Stimulated activated CD8-positive, alpha-beta memory T cell treated with anti-CD3 and anti-CD28 coated beads, Interleukin-7, amount 100 ng/mL, for 1 hour (primary cell): ENCODE measurements at places on chromosomes 3 and 15.

DNA sequence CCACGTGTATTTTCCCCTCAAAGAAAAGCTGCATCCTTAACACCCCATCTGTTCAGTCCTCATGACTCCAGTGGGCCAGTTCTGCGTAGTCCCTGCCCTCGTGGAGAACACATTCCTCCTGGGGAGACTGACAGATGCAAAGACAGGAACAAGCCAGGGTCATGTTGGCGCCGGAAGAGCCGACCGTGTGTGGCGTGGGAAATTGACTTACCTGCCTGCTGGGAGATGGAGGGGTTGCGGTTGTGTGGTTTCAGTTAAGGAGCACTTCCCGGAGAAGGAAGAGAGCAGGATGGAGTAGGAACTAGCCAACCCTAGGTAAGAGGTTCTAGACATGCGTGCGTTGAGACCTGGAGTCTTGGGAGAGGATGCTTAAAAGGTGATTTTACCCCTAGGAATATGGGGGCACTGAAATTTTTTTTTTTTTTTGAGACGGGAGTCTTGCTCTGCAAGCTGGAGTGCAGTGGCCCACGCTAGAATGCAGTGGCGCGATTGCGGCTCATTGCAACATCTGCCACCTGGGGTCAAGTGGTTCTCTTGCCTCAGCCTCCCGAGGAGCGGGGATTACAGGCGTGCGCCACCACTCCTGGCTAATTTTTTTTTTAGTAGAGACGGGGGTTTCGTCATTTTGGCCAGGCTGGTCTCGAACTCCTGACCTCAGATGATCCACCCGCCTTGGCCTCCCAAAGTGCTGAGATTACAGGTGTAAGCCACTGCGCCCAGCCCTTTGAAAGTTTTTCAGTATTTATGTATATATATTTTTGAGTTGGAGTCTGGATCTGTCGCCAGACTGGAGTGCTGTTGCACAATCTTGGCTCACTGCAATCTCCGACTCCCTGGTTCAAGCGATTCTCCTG is 1.4 kb downstream of the VHL start:
- no peak for DNase-seq

DNA sequence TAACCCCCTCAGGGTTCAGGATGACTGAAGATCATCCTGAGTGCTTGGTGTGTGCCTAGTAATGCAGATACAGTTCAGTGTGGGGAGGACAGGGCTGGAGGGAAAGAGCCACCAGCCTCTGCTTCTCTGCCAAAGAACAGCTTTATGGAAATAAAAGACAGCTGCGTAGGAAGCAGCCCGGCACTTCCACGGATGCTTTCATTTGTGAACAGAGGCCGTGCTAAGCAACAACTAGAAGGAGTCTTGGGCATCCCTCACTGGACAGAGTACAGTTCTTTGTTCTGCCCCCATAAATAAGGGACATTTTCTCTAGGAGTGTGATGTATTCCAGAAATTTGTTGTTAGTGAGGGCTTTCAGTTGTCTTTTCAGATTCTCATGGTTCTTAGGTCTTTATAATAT is 194.8 kb upstream of the RGMA start:
- no peak for DNase-seq

DNA sequence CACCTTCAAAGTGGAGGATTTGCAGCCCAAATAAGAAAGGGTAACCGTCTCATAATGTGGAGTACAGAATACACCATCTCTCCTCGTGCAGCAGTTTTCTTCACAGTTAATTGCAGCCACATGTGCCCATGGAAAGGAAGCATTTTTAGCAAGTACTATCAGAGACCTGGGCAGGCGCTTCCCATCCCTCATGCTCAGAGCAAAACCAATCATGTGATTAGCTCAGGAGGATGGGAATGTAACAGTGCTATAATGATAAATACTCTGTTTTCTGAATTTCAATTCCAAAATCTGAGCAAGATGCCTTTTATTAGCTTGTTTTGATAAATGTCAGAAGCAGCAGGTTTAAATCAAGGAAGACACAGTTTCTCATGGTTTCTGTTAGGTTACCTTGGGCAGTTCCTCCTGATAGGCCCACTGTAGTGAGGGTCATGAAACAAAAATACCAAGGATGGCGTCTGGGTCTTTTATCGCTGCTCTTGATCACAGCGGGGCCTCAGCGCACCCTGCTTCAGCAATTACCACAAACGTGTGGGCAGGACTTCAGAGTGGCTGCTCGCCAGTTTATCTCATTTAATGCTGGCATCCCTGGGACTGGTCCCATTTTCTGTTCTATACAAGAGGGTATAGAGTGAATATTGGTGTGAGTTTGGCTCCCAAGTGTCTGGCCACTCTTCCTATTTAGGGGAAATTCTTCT is 92.6 kb upstream of the VGLL4 start:
- DNase-seq = no peak

- DNase-seq = no peak
Measured at GRCh38 chr3:24533561-24534193, 39.0 kb upstream of the THRB start.

- DNase-seq = no peak
Measured at GRCh38 chr3:194661374-194661773, 10.6 kb downstream of the LSG1 start.

DNA sequence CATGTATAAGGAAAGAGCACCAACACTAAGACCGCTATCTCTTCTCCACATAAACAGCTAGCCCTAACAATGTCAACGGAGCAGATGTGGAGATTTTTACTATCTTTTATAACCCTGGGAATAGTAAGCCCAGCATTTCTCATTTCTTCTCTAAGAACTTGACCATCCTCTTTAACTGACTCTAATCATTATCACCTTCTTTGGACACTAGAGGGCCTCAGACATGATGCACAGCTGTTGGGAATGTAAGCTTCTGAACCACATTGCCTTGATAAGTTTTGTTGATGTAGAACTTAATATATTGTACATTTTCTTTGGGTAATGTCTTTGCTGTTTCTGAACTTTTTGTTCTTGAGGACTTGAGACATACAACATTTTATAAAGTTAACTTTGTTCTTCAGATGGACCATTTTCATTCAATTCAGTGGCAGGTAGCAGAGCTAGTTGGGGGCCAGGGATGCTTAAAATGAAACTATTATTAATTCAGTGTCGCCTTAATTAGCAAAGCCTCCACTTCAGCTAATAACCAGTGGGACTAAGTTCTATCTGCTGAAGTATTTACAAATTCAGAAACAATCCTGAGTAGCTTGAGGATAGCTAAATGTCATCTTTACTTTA is 9.6 kb upstream of the TAGLN3 start:
- DNase-seq = no peak

- no peak for DNase-seq
Measured at GRCh38 chr3:37461485-37462000, 287.2 kb upstream of the LRRFIP2 start.

- DNase-seq = peak; percentile 44
Measured at GRCh38 chr3:132352556-132353143, 35.4 kb downstream of the ACP3 start.

DNA sequence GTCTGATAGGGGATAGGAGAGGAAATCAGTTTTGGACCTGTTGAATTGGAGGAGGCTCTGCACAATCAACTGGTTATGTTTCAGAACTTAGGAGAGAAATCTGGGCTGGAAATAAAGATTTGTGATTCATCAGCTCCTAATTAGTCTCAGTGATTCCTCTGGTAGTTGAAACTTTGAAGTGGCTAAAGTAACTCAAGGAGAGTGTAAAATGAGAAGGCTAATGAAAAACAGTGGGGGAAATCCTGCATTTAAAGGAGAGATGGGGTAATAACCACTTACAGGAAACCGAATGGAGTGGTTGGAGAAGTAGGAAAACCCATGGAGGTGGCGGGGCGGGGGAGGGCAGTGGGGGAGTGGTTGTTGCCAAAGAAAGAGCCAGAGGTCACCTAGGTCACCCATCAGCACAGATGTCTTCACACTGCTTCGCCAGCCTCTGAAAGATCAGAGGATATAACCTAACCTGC is 32.6 kb downstream of the MAP2K5 start:
- no peak for DNase-seq

- no peak for DNase-seq
Measured at GRCh38 chr3:53616321-53616720, 121.9 kb downstream of the CACNA1D start.

DNA sequence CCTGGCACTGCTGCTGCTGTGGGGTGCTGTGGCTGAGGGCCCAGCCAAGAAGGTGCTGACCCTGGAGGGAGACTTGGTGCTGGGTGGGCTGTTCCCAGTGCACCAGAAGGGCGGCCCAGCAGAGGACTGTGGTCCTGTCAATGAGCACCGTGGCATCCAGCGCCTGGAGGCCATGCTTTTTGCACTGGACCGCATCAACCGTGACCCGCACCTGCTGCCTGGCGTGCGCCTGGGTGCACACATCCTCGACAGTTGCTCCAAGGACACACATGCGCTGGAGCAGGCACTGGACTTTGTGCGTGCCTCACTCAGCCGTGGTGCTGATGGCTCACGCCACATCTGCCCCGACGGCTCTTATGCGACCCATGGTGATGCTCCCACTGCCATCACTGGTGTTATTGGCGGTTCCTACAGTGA is 2.1 kb downstream of the GRM2 start:
- no peak for DNase-seq

- DNase-seq = no peak
Measured at GRCh38 chr3:42183991-42184632, 81.9 kb downstream of the CCK start.

DNA sequence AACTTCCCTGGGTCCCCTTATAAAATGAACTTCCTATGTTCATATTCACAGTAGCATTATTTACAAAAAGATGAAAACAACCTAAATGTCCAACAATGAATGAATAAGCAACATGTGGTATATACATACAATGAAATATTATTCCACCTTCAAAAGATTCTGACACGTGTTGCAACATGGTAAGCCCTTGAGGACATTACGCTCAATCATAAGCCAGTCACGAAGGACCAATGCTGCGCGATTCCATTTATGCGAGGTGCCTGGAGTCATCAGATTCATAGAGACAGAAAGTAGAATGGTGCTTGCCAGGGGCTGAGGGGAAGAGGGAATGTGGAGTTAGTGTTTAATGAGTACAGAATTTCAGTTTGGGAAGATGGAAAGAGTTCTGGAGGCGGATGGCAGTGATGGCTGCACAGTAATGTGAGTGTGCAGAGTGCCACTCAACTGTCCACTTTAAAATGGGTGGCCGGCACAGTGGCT is 88.8 kb upstream of the ALDH1A3 start:
- no peak for DNase-seq

- no peak for DNase-seq
Measured at GRCh38 chr3:19662486-19662885, 271.5 kb downstream of the EFHB start.

GRCh38 chr3:194522579-194523046 is 35.8 kb upstream of the ATP13A3 start:
- DNase-seq = no peak

- DNase-seq = no peak
Measured at GRCh38 chr15:36914466-36914865, 185.9 kb downstream of the MEIS2 start.

DNA sequence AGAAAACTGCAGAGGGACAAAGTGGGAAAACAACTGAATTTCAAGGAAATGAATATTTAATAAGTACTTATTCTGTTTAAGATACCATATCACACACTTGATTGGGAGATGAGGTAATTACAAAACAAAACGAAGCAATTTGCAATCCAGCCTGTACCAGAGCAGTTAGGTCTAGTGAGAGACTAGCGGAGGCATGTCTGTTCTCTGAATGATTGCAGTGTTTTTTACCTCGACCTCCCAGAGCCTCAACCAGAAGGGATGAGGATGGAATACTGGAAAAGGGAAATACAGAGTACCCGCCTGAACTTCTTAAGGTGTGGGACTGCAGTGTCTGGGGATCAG is 59.5 kb downstream of the PIK3CB start:
- no peak for DNase-seq

- no peak for DNase-seq
Measured at GRCh38 chr3:37999836-38000235, 9.2 kb downstream of the VILL start.

GRCh38 chr15:74869726-74870407 is 3.3 kb downstream of the SCAMP2 start:
- DNase-seq = no peak

- DNase-seq = no peak
Measured at GRCh38 chr3:115787818-115788217, 164.5 kb downstream of the GAP43 start.

DNA sequence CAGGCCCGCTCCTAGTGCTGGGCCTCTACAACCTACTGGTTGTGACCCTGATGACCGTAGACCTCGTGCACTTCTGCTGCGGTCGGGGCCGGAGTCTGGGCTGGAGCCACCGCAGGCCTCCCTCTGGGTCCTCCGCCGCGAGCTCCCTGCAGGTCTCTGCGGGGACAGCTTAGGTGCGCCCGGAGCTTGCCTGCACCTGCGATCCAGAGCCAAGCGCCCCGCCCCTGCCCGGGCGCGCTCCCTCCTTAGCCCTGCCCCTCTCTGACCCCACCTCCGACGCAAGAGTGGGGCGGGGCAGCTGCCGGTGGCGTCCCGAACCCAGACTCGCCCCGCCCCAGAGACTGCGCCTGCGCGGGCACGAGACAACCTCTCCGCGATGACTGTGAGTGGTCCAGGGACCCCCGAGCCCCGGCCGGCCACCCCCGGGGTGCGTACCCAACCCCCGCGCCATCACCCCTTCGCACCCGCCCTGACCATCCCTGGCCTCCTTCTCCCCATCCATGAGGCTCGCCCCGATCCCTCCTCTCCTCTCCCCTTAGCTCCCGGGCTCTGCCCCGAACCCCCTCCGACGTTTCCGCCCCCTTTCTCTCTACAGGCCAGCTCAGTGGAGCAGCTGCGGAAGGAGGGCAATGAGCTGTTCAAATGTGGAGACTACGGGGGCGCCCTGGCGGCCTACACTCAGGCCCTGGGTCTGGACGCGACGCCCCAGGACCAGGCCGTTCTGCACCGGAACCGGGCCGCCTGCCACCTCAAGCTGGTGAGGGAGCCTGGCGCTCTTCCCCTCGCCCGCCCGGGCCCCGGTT is at the start of gene UNC45A:
Gene UNC45A (plus strand): TSS at position 337 of the 803 bp plus-strand sequence. CDS start 40 bp downstream, at position 377.
- DNase-seq = peak; percentile 90

GRCh38 chr15:100311154-100311625 is 30.6 kb downstream of the ADAMTS17 start:
- DNase-seq = no peak

GRCh38 chr3:16484984-16485383 is 28.5 kb downstream of the RFTN1 start:
- DNase-seq = no peak

DNA sequence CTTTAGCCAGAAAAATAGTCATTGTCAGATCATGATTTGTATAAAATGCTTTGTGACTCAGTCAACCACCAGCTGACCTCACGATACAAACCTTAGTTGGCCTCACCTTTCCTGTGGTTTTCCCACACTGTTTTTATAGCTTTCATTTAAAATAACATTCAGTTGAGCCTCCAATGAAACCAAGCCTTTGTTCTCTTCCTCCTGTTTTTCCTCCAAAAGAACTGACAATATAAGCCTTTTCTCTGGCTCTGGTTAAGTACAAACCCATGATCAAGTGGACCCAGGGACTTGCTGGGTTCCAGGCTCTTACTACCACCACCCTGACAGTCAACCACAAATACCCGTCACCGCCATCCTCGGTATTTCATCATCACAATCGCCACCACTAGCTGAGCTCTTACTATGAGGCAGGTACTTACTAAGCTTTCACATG is 81.7 kb downstream of the TAMM41 start:
- no peak for DNase-seq

DNA sequence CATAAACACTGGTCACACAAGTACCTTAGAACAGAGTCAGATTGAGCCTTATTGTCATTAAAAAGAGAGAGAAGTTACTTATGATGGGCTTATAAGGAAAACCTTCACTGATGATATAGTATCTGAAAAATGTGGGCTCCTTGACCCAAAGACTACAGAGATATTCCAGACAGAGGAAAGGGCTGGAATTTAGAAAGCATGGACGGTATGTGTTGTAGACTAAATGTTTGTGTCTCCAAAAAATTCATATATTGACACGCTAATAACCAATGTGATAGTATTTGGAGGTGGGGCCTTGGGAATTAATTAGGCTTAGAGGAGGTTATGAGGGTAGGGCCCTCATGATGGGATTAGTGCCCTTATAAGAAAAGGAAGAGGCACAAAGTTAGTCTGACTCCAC is 61.0 kb upstream of the DAZL start:
- DNase-seq = no peak
